Left forelimb (tissue), 1 donor: ENCODE measurements at places on chromosomes 3 and 15.

- no peak for DNase-seq
Observed at GRCh38 chr3:126351771-126352475, 5.3 kb downstream of the KLF15 start.

DNA sequence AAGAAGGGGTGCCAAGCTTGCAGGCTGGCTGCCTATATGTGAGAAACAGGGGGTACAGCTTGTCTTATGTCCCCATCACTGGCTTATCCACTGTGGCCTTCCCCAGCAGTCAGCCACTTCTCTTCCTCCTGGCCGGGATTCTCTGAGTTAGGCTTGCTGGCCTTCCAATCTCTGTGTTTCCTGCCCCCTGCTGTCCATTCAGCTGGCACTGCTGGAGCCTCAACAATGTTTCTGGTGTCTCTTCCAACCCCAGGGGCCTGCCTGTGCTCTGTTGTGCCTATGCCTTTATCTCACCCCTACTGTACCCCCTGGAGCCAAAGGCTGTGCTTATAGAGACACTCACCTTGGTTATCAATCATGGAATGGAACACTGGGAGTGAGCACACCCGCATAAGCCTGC, 36.5 kb downstream of the ANAPC13 start:
- no peak for DNase-seq

DNA sequence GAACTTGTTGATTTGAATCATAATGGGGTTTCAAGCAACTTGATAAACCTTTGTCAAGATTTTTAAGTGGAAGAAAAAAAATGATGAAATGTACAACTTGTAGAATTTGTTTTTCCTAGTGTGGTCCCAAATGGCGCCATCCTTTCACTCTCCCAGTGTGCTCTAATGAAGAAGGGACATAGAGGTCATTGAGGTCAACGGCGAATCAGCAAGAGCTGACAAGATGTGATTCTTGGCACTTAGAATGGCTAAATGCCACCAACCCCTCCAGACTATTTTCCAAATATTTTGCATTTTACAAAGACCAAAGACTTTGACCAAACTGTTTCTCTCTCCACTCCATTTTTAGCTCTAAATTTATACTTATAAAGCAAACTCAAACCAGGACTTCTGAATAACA, 320.2 kb upstream of the MME start:
- DNase-seq, result no peak

DNA sequence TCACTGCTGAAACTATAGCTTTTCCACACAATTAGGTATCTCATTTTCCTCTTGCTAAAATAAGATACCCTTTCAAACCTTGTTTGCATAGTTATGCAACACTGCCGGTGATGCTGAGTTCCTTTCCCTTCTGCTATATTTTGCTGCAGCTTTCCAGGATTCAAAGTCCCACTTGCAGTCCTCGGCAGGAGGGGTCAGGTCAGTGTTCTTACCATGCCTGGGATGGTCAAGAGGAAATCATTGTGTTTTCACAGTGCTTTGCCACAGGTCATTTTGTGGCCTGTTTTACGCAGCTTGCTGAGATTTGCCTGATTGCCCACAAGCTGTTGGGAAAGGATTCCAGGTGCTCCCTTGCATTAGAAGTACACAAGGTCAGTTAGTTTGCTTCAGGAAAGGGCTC, 156.9 kb downstream of the B3GALNT1 start:
- DNase-seq, result no peak

DNA sequence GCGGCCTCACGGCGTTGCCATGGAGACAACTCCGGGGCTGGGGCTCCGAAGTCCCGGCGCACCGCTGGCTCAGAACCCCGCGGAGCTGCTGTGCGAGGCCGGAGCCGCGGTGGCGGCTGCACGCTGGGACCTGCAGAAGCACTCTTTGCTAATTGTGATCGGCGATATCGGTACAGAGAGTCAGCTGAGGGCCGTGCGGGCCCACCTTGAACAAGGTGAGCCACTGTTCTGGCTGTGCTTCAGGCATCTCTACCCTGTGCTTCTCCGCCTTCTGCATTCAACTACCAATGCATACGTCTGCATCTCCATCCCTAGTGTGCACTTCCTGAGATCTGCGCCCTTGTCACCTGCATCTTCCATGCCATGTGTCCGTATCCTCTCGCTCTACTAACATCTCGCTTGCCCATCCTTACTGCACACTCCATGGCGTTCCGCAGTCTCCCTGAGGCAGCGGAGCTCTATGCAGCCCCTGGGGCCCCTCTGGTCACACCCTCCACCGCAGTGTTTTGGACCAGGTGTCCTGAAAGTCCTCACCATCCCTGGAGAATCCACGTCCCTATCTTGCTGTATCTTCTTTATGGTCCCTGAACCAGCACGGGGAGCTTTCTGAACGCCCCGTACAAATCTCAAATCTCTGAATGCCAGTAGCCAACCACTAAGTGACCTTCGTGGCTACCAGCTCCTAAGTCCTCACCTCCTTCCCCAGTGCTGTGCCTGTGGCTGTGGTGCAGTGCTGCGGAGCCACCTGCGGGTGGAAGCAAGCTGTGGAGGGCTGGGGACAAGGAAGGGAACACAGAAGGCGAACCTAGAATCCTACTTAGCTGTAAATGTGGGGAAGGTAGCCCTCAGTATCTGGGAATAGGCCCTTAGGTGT, 6.2 kb upstream of the MAP1A start:
- no peak for DNase-seq
